ENCODE measurements at places on chromosomes 11 and 22.

- no peak for DNase-seq
Observed at GRCh38 chr22:19879246-19879570, 24.5 kb upstream of the GNB1L start.

DNA sequence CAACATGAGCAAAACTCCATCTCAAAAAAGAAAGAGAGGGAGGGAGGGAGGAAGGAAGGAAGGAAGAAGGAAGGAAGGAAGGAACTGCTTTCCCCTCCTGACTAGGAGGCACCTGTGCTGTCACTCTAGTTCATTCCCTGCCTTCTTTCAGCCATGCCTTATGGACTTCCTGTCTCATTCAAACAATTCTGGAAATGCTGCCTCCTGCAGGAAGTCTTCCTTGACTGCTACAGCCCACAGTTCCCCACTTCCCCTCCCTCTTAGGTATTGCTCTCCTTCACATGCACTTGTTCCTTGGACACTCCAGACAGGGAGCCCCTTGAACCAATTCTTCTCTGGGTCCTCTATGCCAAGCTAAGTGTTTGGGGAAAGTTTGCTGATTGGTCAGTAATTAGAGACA lies 31.6 kb upstream of the WNT11 start:
- no peak for DNase-seq

DNA sequence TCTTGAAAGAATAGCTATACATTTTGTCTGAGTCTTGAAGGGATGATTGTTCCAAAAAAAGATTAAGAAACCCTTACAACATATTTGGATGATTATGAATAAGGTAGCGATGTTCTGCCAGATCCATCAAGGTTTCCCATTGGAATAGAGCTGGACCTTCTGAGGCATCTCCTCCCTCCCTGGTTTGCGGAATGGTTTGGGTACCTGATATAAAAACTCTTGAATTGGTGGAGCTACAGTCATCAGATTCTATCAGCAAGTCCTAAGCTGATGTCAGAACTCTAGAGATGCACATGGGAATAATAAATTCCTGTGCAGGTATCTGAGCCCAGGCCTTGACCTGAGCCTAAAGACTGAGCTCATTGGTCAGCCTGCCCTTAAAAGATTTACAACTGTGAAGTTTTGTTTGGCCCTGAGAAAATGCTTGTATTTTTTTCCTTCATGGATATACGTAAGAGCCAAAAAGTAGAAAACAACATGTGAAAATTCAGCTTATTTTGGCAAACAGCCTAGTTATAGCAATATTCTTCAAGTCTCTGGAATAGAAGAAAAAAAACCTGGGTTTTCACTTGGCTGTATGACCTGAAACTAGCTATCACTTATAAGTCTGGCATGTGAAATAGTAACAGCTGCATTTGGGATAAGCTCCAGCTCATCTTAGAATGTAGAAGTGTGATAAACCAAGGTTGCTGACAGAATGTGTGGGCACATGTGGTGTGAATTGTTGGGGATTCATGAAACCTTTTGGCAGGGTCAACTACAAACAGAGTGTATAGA lies 265.7 kb upstream of the CTSC start:
- peak; percentile 2 for DNase-seq

DNA sequence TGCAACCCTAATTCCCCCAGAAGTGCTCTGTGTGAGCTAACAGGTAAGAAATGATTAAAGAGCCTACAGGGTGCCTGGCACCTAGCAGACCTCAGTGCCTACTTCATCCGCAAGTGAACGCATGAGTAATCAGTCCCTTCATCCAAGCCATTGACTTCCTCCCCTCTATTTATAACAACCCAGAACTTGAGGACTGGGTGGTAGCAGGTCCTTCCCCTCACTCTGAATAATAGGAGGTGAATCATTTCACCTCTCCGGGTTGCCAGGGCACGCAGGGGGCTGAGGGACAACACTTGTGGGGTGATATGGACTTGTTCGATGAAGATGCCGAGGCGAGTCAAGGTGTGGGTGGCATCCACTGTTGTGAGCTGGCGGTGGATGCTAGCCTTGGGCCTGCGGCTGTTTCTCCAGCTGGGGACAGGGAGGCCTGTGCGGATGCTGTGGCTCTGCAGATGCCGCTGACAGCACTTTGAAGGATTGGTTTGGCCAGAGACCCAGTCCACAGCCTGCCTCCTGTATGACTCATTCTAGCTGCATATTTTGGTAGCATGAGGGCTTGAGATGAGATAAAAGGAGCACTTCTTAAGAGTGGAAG lies 11.7 kb upstream of the SORL1-AS1 start:
- DNase-seq = peak; percentile 92

DNA sequence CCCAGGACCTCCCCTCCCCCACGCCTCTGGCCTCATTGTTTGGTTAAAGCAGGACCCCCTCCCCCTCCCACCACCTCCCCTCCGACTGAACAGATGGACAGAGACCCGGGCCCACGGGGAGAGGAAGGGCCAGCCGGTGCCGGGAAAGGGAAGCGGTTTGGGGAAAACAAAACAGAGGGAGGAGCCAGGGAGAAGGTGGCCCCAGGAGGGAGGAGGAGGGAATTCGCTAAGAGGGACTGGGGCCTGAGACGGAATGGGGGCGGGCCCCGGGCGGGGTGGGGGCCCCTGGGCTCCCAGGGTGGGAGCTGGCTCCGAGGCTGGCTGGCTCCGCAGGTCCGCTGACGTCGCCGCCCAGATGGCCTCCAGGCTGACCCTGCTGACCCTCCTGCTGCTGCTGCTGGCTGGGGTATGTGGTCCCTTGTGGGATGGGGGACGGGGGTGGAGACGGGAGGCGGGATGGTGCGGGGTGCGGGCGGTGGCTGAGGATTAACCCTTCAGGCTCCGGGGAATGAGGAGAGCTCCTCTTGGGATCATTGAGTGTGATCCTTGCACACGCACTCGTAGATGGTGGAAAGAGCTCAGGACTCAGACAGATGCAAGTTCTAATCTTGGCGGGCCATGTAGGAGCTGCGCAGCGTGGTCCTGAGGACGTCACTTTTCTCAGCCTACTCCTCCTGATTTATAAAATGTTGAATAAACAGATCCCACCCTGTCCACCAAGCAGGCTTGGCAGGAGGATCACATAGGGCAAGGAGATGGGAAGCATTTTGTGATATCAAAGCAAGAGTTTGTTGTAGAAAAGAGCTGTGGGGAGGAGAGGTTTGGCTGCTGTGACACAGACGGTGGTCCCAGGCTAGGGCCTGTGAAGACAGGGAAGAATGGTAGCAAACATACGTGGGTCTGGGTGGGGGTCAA lies 688 bp downstream of the SERPING1 start:
- DNase-seq = no peak

DNA sequence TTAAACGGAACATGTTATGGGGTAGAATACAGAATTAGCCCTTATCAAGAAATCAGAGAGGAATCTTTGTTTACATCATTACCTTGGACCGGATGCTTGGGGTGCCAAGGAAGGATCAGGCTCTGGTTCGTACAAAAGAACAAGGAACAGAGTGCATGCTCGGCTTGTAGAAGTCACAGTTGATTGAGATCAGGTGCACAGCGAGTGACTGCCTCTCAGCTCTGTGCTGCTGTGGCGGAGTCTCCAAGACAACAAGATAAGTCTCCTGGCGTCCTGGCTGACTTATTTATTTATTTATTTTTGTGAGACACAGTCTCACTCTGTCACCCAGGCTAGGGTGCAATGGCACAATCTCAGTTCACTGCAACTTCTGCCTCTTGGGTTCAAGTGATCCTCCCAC lies 31.8 kb downstream of the GLB1L2 start:
- no peak for DNase-seq

DNA sequence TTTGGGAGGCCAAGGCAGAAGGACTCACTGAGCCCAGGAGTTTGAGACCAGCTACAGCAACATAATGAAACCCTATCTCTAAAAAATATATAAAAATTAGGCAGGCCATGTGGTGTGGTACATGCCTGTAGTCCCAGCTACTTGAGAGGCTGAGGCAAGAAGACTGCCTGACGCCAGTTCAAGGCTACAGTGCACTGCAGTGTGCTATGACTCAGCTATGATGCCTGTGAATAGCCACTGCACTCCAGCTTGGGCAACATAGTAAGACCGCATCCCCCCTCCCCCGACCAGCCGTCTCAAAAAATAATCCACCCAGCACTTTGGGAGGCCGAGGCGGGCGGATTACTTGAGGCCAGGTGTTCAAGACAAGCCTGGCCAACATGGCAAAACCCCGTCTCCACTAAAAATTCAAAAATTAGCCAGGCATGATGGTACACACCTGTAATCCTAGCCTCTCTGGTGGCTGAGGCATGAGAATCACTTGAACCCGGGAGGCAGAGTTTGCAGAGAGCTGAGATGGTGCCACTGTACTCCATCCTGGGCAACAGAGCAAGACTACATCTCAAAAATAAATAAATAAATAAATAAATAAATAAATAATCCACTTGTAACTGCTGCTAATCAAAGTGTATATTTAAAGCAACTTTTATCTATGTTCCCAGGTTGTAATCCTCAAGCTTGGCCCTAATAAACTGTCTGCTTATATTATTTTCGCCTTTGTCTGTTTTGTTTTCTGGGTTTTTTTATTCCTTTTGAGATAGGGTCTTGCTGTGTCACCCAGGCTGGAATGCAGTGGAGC lies 7.8 kb downstream of the HPS5 start:
- DNase-seq = peak; percentile 54

- DNase-seq = peak; percentile 91
Observed at GRCh38 chr11:74754507-74755252, 6.0 kb downstream of the RNF169 start.

DNA sequence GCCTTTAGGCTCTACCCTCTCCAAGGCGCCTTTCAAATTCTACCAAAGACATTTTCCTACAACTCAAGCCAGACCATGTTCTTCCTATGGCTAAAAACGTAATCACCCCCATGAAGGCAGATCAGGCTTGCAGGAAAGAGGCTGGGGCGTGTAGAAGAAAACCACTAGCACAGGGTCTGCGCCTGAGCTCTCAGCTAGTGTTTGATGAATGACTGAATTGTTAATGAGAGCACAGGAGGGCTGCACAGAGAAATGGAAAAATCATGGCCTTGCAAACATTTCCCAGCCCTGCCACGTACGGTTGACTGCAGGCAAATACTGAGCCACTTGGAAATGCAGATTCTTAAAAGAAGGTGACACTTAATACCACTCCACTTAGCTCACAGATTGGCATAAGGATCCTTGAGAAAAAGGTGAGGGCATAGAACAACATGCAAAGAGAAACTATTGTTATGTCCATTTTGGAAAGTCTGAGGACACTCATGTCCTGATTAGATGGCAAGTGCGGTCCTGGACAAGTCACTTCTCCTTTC lies 148.6 kb downstream of the NXPE2 start:
- no peak for DNase-seq

- DNase-seq = no peak
Observed at GRCh38 chr11:35682230-35683173, 19.9 kb downstream of the TRIM44 start.

GRCh38 chr11:110182886-110183285 lies 89.7 kb downstream of the ZC3H12C start:
- DNase-seq = peak; percentile 86
